MCF 10A (cell line): ENCODE measurements at places on chromosomes 13 and 19.

GRCh38 chr13:112619730-112620631 is 32.0 kb upstream of the TUBGCP3 start:
- DNase-seq, result no peak

DNA sequence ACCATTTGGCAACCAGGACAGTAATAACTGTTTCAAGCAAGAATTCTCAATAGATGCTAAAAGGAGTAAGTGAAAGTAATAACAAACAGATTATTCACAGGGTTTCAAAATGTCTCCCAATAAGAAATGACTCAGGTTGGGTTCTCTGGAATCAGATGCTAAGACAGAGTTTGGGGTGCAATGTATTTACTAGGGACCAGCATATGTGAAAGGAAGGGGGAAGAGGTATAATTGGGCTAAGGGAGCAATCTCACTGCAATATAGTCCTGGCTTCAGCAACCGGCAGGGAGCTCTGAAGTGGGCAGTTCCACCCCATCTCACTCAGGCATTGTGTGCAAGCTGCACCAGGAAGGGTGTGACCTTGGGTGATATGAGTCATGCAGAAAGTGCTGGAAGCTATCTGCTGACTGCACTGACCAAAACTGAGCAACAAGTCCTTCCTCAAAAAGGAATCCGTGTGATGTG is 23.4 kb downstream of the ZDHHC20 start:
- peak; percentile 86 for DNase-seq

- no peak for DNase-seq
Observed at GRCh38 chr13:46903748-46904147, 6.9 kb upstream of the HTR2A start.

DNA sequence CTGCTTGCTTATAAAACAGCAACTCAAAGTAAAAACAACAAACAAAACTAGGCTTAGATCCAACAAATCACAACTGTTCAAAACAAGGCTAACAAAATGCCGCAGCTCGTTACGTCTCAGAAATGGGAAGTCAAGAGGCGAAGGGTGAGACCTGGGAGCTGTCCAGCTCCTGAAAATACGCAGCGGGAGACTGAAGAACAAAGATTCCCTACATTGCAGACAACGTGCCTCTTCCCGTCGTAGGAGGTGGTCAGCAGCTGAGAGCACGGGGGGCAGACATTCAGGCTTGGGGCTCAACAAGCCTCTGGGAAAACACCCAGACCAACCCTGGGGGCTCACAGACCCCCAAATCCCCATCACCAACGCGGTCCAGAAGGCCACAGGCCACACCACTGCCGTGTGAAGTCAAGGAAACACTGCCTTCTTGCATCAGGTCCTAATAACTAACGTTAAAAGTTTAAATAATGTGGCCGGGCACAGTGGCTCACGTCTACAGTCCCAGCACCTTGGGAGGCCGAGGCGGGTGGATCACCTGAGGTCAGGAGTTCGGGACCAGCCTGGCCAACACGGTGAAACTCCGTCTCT is 13.5 kb downstream of the PLPP2 start:
- no peak for DNase-seq

DNA sequence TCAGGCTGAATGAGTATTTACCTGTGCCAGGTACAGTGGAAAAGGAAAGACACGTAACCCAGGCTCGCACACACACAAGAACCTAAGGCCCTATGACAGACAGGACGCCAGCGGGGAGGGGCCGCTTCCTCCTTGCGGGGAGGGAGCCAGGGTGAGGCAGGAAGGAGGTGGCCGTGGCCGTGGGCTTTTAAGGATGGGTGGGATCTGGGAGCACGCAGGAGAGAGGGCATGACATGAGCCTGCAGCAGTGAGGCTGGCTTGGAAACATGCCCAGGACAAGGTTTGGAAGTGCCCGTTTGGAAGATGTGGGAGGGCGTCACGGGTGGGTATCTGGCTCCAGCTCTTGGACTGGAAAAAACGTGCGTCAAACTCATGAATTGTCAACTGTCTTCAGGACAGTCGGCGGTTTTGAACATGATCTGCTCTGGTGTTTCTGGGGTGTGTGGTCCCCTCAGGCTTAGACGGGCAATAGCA is 20.1 kb downstream of the SH3GL1 start:
- peak; percentile 34 for DNase-seq

DNA sequence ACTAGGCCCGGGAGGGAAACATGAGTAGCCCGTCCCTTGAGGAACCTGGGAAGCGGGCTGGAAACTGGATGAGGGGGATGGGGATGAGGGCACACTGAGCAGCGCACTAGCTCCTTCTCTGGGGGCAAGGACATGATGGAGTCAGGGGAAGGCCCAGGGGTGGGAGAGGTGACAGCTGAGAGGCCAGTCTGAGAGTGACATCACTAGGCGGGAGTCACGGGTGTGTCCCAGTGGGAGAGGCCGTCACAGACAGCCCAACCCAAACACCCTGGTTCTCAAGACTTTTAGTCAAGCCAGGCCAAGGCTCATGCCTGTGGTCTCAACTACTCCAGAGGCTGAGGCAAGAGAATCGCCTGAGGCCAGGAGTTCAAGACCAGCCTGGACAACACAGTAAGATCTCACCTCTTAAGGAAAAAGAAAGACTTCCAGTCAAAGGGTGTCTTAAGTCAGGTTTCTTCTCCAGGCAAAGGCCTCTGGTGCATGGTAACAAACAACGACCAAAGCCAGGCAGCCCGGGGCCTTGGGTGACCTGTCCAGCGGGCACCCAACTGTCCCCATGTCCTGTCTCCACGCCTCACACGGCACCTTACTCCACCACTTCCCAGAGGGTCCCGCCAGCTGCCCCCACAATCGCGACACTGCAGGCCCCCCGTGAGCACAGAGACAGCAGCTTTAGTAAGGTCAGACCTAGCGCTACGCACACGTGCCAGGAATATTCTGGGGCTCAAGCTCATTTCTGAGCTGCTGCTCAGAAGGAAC is 25.5 kb upstream of the TIMM44 start:
- DNase-seq, result no peak

GRCh38 chr13:48585456-48585840 is 52.6 kb upstream of the RCBTB2 start:
- peak; percentile 64 for DNase-seq

GRCh38 chr13:104872153-104872552 is 1663.3 kb downstream of the EFNB2 start:
- no peak for DNase-seq

- DNase-seq, result no peak
Observed at GRCh38 chr19:19670070-19670551, 1.5 kb downstream of the ZNF101 start.
